GDM1 (cell line): ENCODE measurements at places on chromosomes 6 and 20.

DNA sequence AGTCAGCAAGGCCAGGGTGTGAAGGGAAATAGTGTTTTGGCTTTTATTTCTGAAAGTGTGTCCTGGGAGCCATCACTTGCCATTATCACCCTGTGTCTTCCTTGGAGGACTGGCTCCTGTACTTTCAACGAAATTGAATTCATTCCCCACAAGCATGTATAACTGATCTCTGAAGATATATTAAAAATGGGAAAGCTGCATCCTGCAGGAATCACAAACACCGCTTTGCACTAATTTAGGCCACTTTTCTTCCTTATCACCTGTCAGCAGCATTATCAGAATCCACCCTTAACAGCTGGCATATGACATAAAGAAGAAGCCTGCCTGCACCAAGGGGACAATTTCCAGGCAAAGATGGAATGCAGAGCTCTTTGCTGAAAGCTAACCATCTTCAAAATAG is 56.2 kb downstream of the LAMP5 start:
- no peak for DNase-seq

DNA sequence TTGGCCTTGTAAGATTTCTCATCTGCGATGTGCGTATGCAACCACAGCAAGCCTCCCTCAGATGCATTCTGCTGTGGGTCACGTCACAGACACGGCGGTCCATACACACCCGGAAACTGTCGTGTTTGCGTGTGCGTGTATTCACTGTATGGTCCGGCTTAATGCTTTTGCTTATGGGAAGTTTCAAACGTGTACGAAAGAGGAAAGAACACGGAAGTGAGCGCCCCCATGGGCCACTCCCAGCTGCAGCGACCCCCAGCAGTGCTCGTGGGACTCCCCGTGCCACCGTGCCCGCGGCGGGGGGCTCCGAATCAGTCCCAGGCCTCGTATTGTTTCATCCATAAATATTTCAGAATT is 10.2 kb downstream of the DLL1 start:
- DNase-seq: no peak

- DNase-seq: no peak
These were observed 83.3 kb downstream of the SMPDL3A start for GRCh38 chr6:122872311-122872710.

DNA sequence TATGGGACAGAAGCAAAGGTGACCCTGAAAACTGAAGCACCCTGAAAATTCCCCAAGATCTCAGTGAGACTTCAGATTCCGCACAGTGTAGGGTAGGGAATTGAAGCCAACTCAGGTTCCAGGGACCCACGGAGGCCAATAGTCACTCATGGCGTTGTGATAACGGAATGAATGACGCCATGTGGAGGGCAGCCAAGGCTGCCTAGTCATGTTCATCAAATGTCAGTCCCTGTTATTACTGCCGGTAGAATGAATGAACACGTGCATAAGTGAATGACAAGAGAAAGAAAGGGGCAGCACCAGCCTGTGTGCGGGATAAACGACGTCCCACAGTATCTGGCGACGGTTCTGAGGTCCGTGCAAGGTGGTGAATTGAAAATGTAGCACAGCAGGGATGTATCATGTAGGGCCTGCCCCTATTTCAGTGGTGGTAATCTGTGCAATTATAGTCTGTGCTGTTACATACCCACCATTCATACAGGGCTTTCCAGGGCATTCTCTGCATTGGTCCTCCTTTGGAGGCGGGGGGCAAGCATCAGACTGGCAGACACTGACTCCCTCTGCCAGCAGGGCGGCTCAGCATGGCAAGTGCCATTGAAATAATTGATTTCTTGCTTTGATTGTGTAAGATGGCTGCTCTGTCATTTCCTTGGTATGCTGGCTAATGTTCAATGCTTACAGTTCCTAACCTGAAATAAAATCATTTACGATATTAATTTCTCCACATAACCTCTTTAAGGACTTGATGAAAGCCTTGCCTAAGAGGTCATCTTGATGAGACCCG is 386.9 kb downstream of the CDH4 start:
- DNase-seq: no peak

GRCh38 chr6:100695445-100695844 is 185.7 kb downstream of the ASCC3 start:
- no peak for DNase-seq

GRCh38 chr6:36267731-36268477 is 2.0 kb upstream of the PNPLA1 start:
- no peak for DNase-seq

DNA sequence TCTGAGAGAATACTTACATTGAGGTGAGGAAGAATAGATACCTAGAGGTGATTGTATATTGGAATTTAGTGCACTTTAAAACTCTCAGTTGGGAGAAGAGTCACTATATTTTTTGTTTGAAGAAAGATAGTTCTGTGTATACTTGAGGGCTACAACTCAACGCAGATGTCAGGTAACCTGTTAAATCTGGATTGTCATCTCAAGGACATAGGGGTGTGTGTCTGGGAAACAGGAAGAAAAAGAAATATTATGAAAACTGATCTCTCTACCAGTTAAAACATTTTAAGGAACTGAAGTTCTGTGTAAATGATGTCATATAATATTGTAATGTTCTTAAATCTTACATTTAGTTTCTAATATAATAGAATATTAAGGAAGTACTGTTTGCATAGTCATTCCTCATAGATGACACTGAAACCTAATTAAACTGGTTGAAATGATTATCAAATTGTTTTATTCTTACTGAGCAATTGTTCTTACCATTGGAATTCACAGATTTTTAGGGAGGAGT is 86.2 kb downstream of the SMAP1 start:
- DNase-seq: no peak

- no peak for DNase-seq
These were observed 332.3 kb downstream of the BCKDHB start for GRCh38 chr6:80438772-80439171.

GRCh38 chr6:82196161-82196560 is 51.4 kb downstream of the IBTK start:
- DNase-seq: no peak

DNA sequence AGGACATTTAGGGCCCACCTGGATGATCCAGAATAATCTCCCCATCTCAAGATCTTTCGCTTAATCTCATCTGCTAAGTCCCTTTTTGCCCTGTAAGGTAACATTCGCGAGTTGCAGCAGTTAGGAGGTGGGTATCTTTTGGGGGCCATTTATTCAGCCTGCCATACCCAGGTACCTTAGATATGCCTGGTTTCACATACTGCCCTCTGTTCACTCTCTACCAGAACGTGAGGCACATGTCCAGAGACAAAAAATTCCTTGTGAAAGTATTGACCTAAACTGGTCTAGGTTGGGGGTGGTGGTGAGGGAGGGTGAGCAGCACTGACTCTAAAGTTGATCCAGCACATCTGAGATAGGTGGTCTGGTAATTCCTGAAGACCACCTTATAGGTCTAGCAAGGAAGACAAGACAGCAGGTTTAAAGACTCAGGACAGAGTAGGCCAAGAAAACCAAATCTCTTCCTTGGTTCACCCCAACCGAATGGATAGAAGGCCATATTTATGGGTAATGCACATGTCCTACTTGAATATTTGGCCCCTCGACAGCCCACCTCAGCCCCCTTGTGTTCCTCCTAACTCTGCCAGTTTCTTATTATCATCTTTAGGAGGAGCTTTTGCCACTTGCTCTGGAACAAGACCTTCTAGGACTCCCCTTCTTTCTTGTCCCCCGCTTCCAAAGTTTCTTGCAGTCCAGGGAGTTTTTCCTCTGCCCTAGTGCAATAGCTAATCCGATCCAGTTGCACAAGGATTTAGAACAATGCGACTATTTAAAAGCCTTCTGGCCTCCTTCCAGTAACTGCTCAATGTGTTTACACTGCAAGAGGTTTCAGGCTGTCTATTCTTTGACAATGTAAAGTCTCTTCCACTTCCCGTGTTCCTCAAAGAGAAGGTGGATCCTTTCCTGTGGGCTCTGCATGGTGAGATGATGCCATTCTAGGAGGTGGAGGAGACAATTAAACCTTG is 213.0 kb upstream of the LAMP5 start:
- DNase-seq: no peak

DNA sequence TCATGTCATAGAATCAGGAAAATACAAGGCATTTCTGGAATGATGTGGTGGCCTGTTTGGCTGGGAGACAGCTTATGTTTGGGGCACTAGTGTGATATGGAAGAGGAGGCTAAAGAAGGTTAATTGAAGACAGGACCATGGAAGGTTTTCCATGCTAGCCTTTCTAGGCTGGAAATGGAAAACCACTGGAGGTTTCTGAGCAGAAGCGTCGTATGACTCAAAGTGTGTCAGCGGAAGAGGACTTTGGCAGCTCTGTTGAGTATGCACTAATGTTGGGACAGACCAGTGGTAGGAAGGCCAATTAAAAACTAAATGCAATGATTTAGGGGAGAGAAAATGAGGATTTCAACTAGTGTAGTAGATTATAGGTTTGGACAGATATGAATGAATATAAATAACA is 413.1 kb downstream of the PLCB1 start:
- no peak for DNase-seq
